Tongue (tissue), 3 donors: ENCODE measurements at places on chromosomes 16 and 17. TPM values are rescaled to one million over a fixed set of nuclear protein-coding genes. Genes with fewer than 3 reads are reported as not detected.

- peak; percentile 61 for DNase-seq
These were observed 9.2 kb downstream of the FSCN2 start for GRCh38 chr17:81537343-81537855.

Gene HS3ST3A1
- not detected for total RNA-seq

GRCh38 chr16:57134982-57135381, 42.6 kb downstream of the CPNE2 start:
- no peak for DNase-seq

DNA sequence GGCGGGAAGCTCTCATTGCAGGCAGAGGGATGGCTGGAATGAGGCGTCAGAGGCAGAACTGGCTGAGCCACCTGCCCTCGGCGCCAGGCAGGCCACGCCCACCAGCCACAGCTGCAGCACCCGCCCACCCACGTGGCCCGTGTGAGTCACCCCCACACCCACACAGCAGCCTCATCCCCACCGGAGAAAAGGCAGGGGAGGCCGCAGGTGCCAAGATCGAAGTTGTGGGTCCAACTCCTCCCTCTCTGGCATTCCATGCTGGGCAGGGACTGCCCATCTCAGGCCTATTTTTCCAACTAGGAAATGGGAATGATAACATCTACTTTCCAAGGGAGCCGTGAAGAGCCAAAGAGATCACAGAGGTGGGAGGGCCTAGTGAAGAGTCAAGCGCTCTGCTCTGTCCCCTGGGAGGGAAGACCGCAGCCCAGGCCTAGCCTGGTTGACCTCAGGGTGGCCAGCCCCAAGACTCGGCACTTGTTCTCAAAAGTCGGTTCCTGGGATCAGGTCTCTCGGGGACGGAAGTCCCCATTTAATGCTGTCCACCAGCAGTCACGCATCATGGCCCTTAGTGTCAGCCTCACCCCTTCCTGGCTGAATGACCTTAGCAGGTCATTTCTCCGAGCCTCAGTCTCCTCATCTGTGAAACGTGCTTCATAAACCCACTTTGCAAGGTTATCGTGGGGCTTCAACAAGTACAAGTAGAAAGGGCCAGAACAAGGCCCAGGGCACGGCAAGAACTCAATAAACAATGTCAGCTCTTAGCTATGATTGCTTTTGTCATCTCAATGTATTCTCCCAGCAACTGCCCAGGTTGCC, at the start of gene TRPV3:
Gene TRPV3 (minus strand): TSS at position 45 of the 816 bp plus-strand sequence. CDS start 2,962 bp downstream, outside the sequence.
- peak; percentile 61 for DNase-seq

GRCh38 chr17:79631640-79632431, 21.0 kb upstream of the RBFOX3 start:
- no peak for DNase-seq

- no peak for DNase-seq
These were observed 42.9 kb downstream of the BAHCC1 start for GRCh38 chr17:81438007-81438659.

DNA sequence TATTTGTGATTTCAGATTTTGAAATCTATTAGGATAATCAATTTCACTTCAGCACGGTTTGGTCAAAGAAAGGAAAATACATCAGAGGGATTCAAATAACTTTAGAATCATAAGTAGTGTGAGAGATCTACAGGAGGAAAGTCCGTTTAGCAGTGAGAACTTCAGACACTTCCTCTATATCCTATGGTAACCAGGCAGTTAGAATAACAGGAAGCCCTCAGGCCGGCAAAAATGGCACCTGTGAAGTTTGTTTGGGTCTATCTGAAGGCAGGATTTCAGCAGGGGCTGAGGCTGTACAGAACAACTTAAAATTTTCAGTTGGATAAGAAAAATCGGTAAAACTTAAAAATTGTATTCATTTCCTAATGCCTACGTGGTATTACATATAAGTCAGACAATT, 24.9 kb downstream of the KCNJ16 start:
- no peak for DNase-seq

GRCh38 chr17:77618173-77618572, 340.3 kb upstream of the TNRC6C start:
- DNase-seq = no peak

DNA sequence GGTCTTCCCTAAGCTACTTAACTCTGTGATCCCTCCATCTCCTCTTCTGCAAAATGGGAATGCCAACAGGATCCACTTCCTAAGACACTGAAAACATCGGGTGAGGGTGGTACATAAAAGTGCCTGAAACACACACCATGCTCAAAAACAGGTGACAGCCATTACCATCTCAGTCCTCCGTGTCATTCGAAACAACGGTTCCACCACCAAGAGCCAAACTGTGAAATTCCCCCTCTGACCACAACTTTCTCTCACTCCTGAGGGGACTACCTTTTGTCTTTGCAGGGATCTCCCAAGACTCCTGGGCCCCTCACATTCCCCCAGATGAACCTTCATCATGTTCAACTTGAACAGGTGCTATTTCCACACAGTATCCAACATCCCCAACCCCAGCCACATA, 37.0 kb downstream of the NUBP1 start:
- no peak for DNase-seq

DNA sequence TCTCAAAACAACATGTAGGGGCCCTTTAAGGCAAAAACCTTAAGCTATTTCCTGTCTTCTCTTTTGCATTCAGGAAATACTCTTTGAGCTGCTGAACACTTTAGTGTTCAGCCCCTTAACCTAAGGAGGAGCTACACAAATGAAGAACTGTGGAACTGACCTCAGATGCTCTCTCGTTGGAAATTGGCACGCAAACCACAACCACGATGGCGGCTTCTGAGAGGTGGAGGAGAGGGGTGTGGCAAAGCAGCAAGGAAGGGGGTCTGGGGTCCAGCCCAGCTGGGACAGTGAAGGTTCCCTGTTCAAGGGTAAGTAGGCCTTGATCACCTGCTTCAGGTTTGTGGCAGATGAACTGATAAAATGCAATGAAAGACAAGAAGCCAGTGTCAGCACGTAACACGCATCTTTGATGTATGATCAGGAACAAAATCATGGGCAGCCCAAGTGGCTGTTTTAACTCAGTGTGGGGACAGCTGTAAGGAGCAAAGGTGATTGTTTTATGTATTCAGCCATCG, 291.6 kb upstream of the TNRC6C start:
- no peak for DNase-seq

Gene ASB16
- total RNA-seq = 18.0 TPM

- DNase-seq = no peak
These were observed 3.8 kb downstream of the HEATR9 start for GRCh38 chr17:35864853-35865252.

Gene CIBAR2
- not detected for total RNA-seq

DNA sequence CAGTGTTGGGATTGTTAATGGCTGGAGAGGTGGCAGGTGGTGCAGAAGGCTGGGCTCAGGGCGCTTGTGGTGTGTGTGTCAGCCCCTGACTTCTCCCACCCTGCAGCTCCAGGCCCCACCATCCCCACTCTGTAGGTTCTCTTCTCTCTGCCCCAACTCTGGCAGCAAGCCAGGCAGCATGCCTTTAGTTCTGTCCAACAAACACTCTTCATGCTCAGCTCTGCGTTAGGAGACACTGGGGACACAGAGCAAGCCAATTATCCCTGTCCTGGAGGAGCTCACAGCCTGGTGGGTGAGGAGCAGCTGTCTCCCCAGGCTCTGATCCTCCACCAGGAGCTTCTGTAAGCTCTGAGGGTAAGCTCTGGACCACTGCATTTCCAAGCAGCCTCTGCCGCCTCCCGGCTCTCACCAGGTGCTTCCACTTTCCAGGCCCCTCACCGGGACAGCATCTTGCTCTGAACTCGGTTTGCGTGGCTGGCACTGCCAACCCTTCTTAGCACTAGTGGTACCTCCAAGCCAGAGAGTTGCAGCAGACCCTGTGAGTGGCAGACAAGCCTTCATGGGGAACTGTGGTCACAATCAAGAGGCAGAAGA, 34.3 kb upstream of the WSCD1 start:
- peak; percentile 78 for DNase-seq

DNA sequence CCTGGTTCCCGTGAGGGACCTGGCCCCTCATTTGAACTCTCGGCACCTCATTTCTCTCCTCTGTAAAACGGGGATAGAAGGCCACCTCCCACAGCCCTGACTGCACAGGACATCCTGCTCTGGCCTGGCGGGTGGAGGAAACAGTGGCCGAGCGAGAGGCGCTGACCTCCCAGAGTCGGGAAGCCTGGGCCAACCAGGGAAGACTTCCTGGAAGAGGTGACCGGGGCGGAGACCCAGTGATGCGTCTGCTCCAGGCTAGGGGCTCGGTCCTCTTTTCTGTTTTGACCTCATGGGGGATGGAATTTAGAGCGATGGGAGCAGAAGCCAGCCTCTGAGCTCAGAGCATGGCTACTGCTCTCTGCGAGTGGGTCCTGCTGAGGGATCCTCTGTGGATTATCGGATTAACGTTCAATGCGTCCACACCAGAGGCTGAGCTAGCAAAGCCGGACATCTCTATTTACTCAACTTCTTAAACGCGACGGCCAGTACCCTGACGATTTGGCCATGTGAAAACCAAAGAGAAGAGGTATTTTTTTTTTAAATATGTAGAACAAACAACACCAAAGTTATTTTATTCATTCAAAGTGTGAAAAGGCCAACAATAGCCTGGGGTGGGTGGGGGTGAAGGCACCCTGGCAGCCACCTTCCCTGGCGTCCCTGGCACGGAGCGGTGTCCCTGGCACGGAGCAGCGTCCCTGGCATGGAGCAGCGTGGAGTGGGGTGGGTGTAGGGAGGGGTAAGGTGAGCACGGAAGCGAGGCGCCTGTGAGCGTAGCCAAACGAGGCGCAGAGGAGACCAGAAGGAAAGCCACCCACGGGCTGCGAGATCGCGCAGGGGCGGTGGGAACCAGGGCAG, 9.2 kb upstream of the MSLN start:
- DNase-seq = no peak

- DNase-seq = no peak
These were observed 13.0 kb upstream of the RAB5C start for GRCh38 chr17:42167807-42168206.

DNA sequence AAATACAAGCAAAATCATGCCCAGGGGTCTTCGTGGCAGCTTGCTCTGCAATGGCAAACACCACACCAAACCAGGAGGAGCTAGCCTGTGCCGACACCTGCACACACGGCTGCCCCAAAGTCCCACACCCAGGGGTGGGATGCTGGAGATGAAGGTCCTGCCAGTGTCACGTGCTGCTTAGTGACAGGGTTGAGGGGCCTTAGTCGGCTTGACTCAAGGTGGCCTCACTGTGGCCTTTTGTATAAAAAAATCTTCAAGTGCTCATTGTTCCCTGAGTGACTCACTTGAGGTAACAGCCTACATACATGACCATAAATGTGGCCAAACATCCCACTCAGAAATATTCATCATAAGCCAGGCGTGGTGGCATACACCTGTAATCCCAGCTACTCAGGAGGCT, 7.3 kb downstream of the TRIM65 start:
- no peak for DNase-seq

- DNase-seq = no peak
These were observed 24.4 kb upstream of the GPT2 start for GRCh38 chr16:46859719-46860152.

Gene ABCA5
- total RNA-seq = 52.8 TPM

- no peak for DNase-seq
These were observed 348.9 kb upstream of the ERCC4 start for GRCh38 chr16:13571036-13571435.

DNA sequence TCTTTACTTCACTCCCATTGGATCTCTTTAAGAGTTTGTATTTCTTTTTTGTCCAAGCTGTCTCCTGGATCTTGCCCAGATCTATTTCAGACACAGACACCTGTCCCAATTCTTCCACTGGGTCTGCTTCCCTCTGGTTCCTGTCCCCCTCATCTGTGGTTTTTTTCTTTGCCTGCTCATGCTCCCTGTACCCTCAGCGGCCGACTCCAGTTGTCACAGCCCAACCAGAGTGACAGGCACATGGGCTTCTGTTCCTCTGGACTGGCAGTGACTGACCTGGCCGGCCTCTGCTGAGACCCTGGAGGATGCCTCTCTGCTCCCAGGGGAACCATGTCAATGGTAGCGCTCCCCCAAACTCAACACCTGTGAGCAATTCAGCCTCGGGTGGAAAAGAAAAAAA, 142.6 kb downstream of the WSCD1 start:
- DNase-seq = peak; percentile 52

Gene TGFB1I1
- total RNA-seq = 57.7 TPM

- DNase-seq = no peak
These were observed 18.1 kb downstream of the TMC7 start for GRCh38 chr16:19001788-19002187.

DNA sequence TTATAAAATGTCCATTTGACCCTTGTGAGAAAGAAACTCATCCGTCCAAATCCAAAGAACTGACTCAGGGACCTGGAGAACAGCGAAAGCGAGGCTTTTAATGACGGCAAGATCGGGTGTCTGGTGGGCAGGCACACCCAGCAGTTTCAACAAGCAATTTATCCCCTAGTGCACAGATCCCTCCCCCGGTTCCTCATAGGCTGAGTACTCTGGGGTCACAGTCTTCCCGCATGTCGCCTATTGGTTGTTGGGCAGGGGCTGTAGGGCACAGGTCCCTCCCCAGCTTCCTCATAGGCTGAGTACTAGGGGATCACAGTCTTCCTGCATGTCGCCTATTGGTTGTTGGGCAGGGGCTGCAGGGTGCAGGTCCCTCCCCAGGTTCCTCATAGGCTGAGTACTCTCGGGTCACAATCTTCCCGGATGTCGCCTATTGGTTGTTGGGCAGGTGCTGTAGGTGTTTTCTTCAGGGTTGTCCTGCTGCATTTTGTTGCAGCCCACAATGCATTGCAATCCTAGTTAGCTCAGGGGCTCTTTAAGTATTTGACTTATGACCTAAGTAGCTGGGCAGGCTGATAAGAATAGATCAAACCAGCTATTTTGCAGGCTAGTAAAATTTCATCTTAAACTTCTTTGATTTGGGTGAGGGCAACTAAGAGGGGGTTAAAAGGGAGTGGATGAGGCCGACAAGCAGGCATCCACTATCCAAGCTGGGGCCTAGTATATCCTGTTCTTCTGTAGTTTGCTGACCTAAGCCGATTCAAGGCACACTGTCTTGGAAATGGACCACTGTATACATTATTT, 3.6 kb upstream of the UTS2R start:
- peak; percentile 60 for DNase-seq

DNA sequence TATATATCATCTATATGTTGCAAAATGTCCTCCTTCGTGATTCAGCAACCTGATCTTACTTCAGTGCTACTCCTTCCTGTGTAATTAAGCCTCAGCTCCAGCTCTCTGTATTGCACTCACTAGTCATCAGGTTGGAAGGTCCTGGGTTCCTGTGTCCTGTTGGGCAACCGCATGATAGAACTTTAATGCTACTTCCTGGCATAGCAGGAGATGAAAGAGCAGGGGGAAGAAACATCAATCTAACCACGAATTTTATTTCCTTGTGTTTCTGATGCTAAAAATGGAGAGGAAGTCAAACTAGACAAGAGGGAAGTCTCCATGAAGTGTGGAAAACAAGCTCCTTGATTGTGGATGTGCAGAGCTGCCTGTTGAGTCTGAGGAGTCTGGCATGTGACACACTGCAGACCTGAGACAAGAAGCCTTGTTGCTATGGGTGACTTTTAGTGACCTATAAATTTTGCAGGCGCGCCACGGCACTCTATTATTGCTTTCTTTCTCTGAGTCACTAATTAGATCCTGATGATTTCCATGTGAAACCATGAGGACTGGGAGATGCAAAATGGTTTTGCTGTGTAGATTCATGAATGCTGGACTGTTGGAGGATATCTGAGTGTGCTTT, 25.6 kb downstream of the IGSF6 start:
- peak; percentile 30 for DNase-seq

GRCh38 chr17:30251931-30252330, 16.4 kb upstream of the SLC6A4 start:
- no peak for DNase-seq
